ENCODE measurements at places on chromosomes 12 and 14.

GRCh38 chr12:112303004-112303403 is 79.2 kb downstream of the HECTD4 start:
- H3K4me1 ChIP-seq, result no peaks in the 10 kb centered on the region
- H3K27ac ChIP-seq, result no peak overlapping the region
- H3K27me3 ChIP-seq, result no peaks in the 10 kb centered on the region
- no peak overlapping the region for H3K4me3 ChIP-seq
- H3K36me3 ChIP-seq, result no peaks in the 10 kb centered on the region
- DNase-seq, result no peak

DNA sequence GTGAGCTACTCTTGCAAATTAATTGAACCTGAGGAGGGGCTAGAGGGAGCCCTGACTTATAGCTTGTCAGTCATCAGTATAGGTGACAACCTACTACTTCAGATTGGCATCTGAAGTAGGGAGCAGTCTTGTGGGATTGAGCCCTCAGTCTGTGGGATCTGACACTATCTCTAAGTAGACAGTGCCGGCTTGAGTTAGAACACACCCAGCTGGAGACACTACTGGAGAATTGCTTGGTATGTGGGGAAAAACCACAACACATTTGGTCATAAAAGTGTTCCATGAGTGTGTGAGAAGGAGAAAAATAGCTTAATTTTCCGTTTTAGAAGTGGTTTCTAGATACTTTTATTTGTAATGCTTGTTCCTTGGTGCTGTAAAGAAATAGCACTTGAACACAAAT is 30.5 kb upstream of the DDHD1 start:
- no peaks in the 10 kb centered on the region for H3K27me3 ChIP-seq
- H3K4me1 ChIP-seq, result peaks cover 18% of the 10 kb centered on the region
- no peak for DNase-seq

GRCh38 chr14:57346741-57347140 is 43.6 kb upstream of the NAA30 start:
- H3K27ac ChIP-seq, result no peak overlapping the region
- H3K4me1 ChIP-seq, result peaks cover 22% of the 10 kb centered on the region
- H3K36me3 ChIP-seq, result no peaks in the 10 kb centered on the region

- H3K4me3 ChIP-seq, result no peak overlapping the region
- no peak overlapping the region for H3K27ac ChIP-seq
- no peaks in the 10 kb centered on the region for H3K4me1 ChIP-seq
- no peaks in the 10 kb centered on the region for H3K36me3 ChIP-seq
Measured at GRCh38 chr14:101476916-101477553, 84.3 kb upstream of the DIO3 start.

GRCh38 chr14:21749306-21749868 is 75.8 kb upstream of the OR4E1 start:
- H3K27ac ChIP-seq, result no peak overlapping the region

- H3K27me3 ChIP-seq, result no peaks in the 10 kb centered on the region
- H3K4me3 ChIP-seq, result no peak overlapping the region
- H3K27ac ChIP-seq, result no peak overlapping the region
- no peak for DNase-seq
- H3K4me1 ChIP-seq, result no peaks in the 10 kb centered on the region
- H3K36me3 ChIP-seq, result no peaks in the 10 kb centered on the region
Measured at GRCh38 chr12:39930101-39930500, 175.8 kb downstream of the SLC2A13 start.

DNA sequence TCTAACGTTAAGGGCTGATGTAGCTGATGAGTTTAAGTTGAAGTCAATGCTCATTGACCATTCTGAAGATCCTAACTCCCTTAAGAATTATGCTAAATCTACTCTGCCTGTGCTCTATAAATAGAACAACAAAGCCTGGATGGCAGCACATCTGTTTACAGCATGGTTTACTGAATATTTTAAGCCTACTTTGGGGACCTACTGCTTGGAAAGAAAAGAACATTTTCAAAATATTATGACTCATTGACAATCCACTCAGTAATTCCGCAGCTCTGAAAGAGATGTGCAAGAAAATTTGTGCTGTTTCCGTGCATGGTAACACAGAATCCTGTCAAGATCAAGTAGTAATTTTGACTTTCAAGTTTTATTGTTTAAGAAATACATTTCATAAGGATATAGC is 35.0 kb upstream of the NAV3 start:
- no peaks in the 10 kb centered on the region for H3K36me3 ChIP-seq
- H3K4me3 ChIP-seq, result no peak overlapping the region
- H3K4me1 ChIP-seq, result no peaks in the 10 kb centered on the region
- no peak overlapping the region for H3K27ac ChIP-seq

DNA sequence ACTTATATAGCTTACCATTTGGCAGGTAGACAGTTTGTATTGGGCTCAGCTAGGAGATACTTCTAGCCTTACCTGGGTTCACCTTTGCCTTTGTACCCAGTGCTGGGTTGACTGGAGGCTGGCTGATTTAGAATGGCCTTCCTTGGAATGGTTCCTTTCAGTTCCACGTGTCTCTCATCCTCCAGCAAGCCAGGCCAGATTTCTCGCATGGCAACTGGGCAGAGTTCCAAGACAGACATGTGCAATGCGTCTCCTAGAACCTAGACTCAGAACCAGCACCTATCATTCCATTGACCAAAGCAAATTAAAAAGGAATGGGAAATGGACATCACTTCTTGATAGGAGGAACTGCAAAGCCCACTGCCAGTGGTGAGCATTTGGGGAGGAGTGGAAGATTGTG is 79.1 kb upstream of the BDKRB2 start:
- H3K4me1 ChIP-seq, result no peaks in the 10 kb centered on the region
- no peak for DNase-seq
- no peak overlapping the region for H3K27ac ChIP-seq
- H3K27me3 ChIP-seq, result peaks cover 4% of the 10 kb centered on the region
- no peaks in the 10 kb centered on the region for H3K36me3 ChIP-seq

GRCh38 chr14:104262515-104263514 is 124.4 kb downstream of the KIF26A start:
- no peaks in the 10 kb centered on the region for H3K27me3 ChIP-seq
- no peaks in the 10 kb centered on the region for H3K4me1 ChIP-seq
- no peak overlapping the region for H3K27ac ChIP-seq
- H3K36me3 ChIP-seq, result no peaks in the 10 kb centered on the region
- no peak for DNase-seq

GRCh38 chr14:55536204-55536708 is 43.8 kb upstream of the KTN1 start:
- no peaks in the 10 kb centered on the region for H3K27me3 ChIP-seq
- H3K27ac ChIP-seq, result no peak overlapping the region
- peaks cover 9% of the 10 kb centered on the region for H3K4me1 ChIP-seq
- no peak for DNase-seq

DNA sequence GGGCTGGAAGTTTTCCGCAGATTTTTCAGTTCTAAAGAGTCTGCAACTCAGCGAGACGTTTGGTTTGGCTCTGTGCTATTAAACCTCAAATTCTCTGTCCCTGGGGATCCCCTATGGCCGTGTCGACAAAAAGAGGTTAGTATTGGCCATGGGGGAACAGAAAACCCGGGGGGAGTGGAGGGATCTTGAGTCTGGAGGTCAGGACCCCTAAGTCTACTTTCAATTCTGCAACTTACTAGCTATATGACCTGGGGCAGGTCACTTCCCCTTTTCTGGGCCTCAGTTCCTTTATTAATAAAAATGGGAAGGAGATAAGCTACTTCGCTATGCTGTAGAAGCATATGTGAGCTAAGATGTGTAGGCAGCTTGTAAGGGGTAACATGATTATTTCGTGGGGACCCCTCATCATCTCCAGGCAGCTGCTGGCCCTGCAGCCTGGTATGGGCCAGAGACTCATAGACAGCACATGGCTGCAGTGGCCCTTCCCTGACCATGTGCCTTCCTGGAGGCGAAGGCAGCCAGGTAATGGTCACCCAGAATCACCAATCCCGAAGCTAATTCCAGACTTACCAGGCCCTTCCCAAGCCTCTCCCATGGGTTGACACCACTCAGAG is 8.6 kb downstream of the ASB2 start:
- H3K27me3 ChIP-seq, result no peaks in the 10 kb centered on the region
- no peak overlapping the region for H3K27ac ChIP-seq
- no peak for DNase-seq

DNA sequence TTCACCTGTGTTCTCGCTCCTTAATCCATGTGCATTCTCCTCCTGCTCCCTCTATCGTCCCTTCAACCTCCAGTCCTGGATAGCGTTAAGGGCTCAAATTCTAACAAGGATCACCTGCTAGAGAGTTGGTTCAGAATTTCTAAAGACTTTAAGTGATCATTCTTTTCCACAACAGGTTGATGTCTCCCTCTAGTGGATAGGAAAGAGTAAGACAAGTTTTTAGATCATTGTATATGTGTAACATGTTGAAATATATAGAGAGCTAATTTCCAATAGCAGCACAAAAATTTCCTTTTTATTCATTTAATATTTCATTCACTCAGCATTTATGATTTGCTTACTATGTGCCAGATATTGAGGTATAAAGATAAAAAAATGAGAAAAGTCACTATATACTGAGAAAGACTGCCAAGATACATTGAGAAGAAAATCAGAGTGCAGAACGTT is 9.3 kb upstream of the ESR2 start:
- H3K27me3 ChIP-seq, result no peaks in the 10 kb centered on the region
- peak; percentile 72 for DNase-seq
- H3K36me3 ChIP-seq, result no peaks in the 10 kb centered on the region
- H3K27ac ChIP-seq, result no peak overlapping the region
- no peaks in the 10 kb centered on the region for H3K4me1 ChIP-seq

GRCh38 chr14:86940106-86940505 is 1052.9 kb downstream of the GALC start:
- H3K36me3 ChIP-seq, result no peaks in the 10 kb centered on the region
- no peaks in the 10 kb centered on the region for H3K27me3 ChIP-seq
- no peak for DNase-seq
- H3K4me3 ChIP-seq, result no peak overlapping the region
- no peak overlapping the region for H3K27ac ChIP-seq
- H3K4me1 ChIP-seq, result no peaks in the 10 kb centered on the region

GRCh38 chr12:88057994-88058718 is 29.0 kb upstream of the C12orf50 start:
- H3K4me3 ChIP-seq, result no peak overlapping the region
- DNase-seq, result no peak
- H3K4me1 ChIP-seq, result no peaks in the 10 kb centered on the region
- no peak overlapping the region for H3K27ac ChIP-seq
- H3K27me3 ChIP-seq, result no peaks in the 10 kb centered on the region

DNA sequence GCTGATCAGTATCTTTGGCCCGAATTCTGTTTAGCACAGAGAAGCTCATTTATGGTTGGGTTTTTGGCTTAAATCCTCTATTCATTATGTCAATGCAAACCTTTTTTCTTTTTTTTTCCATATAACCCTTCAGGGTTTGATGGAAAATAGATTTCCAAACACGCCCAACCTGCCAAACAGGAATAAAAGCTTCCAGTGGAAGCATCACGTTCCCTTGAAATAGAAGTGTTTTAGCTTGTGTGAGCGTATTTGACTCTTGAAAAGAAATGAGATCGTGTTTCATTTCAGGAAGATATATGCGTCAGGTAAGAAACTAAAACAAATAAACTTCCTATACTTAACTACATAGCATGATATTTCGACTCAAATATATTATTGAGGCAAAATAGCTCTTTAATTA is at the start of gene PIK3C2G:
TSS of gene PIK3C2G (plus strand) at position 246 of the 400 bp plus-strand sequence. CDS start 20,564 bp downstream, outside the sequence.
- H3K4me1 ChIP-seq, result no peaks in the 10 kb centered on the region
- no peaks in the 10 kb centered on the region for H3K27me3 ChIP-seq
- no peak within 1 kb of the TSS for H3K27ac ChIP-seq

GRCh38 chr12:98797200-98797599 is 152.1 kb downstream of the APAF1 start:
- no peaks in the 10 kb centered on the region for H3K4me1 ChIP-seq
- H3K27me3 ChIP-seq, result no peaks in the 10 kb centered on the region
- DNase-seq, result no peak
- H3K4me3 ChIP-seq, result no peak overlapping the region
- no peaks in the 10 kb centered on the region for H3K36me3 ChIP-seq

DNA sequence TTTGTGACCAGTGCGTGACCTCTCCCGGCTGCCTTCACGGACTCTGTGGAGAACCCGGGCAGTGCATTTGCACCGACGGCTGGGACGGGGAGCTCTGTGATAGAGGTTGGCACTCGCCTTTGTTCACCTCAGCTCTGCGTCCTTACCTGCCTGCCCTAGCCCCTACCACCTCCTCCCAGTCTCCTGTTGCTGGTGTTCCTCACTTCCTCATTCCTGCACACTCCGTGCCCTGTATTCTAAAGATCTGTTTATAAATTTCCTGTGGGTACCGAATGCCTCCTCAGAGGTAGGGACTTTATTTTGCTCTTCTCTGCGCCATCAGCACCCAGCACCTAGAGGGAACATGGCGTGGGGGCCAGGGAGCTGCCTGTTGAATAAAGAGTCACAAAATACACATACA is 2.3 kb downstream of the DLK1 start:
- peaks cover 57% of the 10 kb centered on the region for H3K4me1 ChIP-seq
- peak overlapping the region; percentile 97 for H3K4me3 ChIP-seq

Data from neural progenitor cell (in vitro differentiated cells).